ENCODE measurements at places on chromosomes 11 and 22. TPM values are rescaled to one million over a fixed set of nuclear protein-coding genes. Genes with fewer than 3 reads are reported as not detected.

DNA sequence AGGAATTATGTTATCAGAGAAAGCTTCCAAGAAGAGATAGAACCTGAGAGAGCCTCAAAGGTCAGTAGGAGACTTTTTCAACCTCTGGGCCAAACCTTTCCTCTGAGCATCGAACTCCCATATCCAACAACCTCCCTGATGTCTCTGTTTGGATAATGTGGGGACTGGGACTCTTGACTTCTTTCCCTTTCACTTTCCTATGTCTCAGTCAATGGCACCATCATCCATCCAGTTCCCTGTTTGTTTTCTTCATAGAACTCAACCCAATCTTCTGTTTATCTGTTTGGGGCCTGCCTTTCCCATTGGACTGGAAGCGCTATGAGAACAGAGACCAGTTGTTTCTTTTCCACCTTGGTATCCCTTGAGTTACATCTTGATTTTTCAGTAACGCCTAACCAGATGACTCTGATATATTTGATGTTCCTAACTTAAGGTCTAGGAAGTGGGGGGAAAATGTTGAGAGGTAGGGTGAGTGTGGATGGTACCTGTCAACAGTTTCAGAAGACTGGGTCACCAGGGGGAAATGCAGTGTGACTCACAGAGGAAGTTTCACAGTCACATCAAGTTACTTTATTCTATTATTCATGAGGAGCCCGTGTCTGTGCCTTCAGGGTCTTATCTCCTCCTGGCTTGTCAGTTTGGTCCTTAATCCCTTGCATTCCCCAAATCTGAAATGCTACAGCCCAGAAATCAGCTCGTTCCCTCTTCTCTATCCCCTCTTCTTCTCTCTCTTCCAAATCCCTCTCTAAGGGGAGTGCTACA, 4.5 kb upstream of the KCNE3 start:
- DNase-seq = no peak

The SAA4 gene
- not detected for total RNA-seq

The OR5B21 gene
- not detected for total RNA-seq

The OR52A1 gene
- total RNA-seq = not detected

DNA sequence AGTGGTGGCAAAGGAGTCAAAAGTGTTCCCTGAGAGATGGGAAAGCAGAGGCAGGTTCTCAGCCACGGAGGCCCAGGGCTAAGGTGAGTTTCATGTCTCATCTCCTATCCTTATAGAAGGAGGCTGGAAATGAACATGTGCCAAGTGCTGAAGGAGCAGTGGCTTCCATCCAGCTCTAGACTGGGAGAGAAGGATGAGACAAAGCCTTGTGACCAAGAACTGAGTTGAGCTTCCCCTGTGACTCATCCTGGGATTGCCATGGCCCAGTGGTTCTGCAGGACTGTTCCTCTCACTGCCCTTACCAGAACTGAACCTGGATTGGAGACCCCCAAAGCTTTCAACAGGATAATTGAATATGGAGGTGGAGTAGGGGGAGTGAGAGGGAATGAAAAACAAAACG, 16.7 kb upstream of the OR9Q1 start:
- DNase-seq = no peak

The RAB36 gene
- total RNA-seq = not detected

GRCh38 chr22:48356731-48357130, 1470.9 kb downstream of the BRD1 start:
- no peak for DNase-seq

The OR56A5 gene
- total RNA-seq = not detected

- no peak for DNase-seq
These were observed 12.2 kb upstream of the LYVE1 start for GRCh38 chr11:10580623-10581022.

The RAPSN gene
- total RNA-seq = 0.62 TPM

The POU2AF2 gene
- not detected for total RNA-seq

DNA sequence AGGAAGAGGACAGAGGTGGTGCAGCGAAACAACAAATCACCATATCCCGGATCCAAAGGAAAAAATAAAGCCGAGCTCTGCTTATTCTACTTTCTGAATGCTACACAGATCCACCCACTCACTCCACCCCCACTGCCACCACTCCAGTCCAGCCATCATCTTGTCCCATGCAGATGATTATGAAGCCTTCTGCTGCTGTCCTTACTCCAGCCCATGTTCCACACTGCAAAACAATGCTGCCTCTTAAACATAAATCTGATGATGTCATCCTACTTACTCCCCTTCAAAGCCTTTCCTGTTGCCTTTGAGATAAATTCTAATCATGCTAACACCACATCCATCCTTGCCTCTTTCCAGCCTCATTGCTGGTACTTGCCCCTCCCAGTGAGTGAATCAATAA, 6.5 kb upstream of the DRD2 start:
- DNase-seq = no peak

DNA sequence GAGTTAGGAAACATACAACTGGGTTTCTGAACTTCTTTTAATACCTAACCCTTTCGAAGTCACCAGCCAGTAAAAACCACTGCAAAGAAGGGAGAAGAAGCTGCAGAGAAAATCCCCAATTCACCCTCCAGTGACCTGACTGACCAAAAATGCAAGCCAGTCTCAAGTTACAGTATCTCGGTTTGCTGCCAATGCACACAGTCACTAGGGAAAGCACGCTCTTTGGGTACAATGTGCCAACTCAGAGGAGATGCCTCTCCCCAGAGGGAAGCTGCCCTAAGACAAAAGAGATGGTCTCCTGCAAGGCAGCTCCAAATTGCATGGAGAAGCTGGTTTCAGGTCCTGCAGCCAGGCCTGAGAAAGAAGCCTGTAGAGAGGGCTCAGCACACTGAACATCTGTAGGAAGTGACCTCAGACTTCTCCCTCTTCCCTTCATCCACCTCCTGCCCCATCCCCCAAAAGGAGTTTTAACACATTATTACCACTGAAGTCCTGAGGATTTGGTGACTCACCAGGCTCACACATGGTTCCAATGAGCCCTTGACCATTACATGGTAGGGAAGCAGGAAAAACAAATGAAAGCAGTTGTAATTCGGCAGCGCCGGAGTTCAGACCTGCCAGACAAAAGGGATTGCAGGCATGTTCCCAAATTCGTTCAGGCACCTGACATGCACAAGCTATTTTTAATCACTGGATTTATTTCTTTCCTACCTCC, 90.1 kb downstream of the ETS1 start:
- DNase-seq = no peak

GRCh38 chr11:62497132-62497801, 49.3 kb downstream of the AHNAK start:
- DNase-seq = no peak

The TEAD1 gene
- total RNA-seq = 0.41 TPM

The POU2F3 gene
- not detected for total RNA-seq

- DNase-seq = no peak
These were observed 8.0 kb downstream of the TKFC start for GRCh38 chr11:61340979-61341378.

The SCGB1A1 gene
- total RNA-seq = not detected

- no peak for DNase-seq
These were observed 68.9 kb downstream of the PRCP start for GRCh38 chr11:82831364-82831763.

The KIF18A gene
- total RNA-seq = 13.1 TPM

DNA sequence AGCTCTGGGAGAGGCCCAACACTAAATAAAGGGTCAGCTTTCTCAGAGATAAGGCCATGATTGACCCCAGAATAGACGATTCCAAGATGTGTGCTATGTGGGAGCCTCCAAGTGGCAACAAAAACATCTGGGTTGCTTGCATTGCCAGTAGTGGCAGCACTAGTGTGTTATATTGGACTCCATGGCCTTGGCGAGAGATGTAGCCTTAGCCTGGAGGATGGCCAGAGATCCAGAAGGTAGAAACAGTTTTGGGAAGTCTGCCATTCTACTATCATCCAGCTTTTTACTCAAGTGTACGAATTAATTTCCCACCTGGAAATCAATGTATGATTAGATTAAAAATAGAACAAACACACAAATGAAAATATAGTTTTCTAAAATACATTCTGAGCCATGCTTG, 3.0 kb downstream of the OR8D4 start:
- DNase-seq = no peak

- DNase-seq = no peak
These were observed 78.6 kb downstream of the RTL6 start for GRCh38 chr22:44419429-44419828.

GRCh38 chr11:116736763-116737162, 36.0 kb downstream of the BUD13 start:
- no peak for DNase-seq

DNA sequence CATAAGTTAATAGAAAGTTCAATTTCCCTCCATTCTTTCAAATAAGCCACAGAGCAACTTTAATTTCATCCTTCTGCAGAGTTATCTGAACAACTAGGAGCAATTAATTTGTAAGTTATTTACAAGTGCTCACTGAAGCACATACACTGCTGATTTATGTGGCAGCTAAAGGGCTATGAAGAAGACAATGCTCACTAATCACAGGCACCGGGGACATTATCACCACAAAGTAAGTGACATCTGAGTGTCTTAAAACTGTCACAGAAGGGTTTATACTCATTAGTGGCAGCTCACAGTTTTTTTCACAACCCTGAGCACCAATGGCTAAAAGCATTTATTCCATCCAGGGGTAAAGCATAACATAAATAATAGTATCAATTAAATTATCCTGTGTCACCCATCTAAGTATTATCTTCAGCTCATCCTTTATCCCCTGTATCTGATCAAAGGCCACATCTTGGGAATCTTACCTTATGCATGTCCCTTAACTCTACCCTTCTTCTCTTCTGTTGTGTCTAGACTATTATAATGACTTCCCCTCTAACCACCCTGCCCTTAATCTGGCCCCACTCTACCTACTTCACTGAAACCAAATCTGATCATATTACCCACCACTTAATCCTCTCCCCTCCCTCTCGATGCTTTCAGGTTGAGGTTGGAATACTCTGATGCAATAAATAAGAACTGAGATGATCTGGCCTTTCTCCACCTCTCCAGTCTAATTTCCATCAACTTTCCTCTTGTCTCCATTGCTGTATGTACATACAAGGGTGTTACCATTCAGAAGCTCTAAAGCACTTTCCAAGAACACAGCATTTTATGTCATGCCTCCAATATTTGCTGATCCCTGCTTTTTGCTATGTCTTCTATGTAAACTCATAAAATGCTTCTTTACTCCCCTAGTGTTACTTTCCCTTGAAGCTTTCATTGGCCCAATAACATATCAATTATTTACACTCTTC, 252.7 kb downstream of the CASP12 start:
- no peak for DNase-seq

The OR52E2 gene
- not detected for total RNA-seq

DNA sequence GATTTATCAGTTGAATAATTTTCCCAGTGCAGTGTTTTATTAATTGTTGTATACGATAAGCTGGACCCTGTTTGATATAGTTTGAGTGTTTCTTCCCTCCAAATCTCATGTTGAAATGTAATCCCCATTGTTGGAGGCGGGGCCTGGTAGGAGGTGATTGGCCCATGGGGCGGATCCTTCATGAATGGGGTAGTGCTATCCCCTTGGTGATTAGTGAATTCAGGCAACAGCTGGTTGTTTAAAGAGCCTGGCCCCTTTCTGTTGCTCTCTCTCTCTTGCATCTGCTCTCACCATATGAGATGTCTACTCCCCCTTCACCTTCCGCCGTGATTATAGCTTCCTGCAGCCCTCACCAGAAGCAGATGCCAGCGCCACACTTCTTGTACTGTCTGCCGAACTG, 1.5 kb downstream of the OR5A1 start:
- DNase-seq = no peak

The SLC22A25 gene
- total RNA-seq = not detected

- no peak for DNase-seq
These were observed 3.0 kb downstream of the AQP11 start for GRCh38 chr11:77592727-77593126.

The SPTBN2 gene
- 0.91 TPM for total RNA-seq

- DNase-seq = no peak
These were observed 70.2 kb upstream of the GDPD4 start for GRCh38 chr11:77371646-77372045.

DNA sequence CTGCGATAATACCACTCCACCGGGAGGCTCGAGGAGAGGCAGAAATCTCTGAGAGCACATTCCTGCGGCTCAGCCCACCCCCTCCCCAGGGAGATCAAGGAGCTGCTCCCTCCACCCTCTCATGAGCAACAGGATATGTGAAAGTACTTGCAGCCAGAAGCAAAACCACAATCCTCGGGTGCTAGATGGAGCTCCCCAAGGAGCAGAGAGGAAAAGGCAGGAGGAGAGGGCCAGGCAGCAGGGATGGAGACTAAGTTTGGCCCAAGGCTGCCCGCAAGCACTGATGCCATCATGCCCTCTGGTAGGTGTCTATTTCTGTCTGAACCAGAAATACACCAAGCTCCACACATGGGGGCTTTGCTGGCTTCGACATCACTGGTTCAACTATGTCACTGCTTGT, 22.3 kb downstream of the VPS37C start:
- DNase-seq = no peak

The PLAAT2 gene
- total RNA-seq = not detected

- DNase-seq = no peak
These were observed 91.7 kb downstream of the WNT7B start for GRCh38 chr22:45885171-45885840.

The SVIP gene
- 47.5 TPM for total RNA-seq

The DMC1 gene
- 11.2 TPM for total RNA-seq

All from activated T-helper 1 cell treated with anti-CD3 and anti-CD28 coated beads, Interleukin-12 subunit alpha, Interleukin-12 subunit beta, Interleukin-2, Interleukin-4 antibody, amounts not matched to agents 30 ng/mL and 10 ng/mL and 1 ng/mL, durations not matched to agents 14 hours and 24 hours and 36 hours (primary cell).